ENCODE measurements at places on chromosomes 12 and 14.
A peak's percentile ranks its signal among the peaks of the same experiment; 100 is the strongest.

GRCh38 chr12:40993158-40993557 is 195.0 kb upstream of the PDZRN4 start:
- DNase-seq: no peak

GRCh38 chr12:54935235-54935951 is 49.2 kb downstream of the TESPA1 start:
- no peak for DNase-seq

DNA sequence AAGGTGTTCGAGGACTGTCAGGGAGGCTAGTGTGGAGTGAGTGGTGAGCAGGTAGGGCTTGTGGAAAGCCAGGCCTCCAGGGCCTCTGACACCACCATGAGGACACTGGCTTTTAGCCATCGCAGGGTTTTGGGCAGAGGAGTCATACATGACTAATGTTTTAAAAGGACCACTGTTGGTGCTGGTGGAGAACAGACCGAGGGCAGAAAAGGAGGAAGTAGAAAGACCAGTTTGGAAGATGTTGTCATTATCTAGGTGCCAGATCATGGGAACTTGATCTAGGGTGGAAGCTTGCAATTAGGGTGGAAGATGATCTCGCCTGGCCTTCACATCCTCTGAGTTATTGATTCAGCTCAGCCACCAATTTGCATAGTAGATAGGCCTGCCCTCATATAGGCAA is 144.2 kb downstream of the C12orf75 start:
- DNase-seq: no peak

DNA sequence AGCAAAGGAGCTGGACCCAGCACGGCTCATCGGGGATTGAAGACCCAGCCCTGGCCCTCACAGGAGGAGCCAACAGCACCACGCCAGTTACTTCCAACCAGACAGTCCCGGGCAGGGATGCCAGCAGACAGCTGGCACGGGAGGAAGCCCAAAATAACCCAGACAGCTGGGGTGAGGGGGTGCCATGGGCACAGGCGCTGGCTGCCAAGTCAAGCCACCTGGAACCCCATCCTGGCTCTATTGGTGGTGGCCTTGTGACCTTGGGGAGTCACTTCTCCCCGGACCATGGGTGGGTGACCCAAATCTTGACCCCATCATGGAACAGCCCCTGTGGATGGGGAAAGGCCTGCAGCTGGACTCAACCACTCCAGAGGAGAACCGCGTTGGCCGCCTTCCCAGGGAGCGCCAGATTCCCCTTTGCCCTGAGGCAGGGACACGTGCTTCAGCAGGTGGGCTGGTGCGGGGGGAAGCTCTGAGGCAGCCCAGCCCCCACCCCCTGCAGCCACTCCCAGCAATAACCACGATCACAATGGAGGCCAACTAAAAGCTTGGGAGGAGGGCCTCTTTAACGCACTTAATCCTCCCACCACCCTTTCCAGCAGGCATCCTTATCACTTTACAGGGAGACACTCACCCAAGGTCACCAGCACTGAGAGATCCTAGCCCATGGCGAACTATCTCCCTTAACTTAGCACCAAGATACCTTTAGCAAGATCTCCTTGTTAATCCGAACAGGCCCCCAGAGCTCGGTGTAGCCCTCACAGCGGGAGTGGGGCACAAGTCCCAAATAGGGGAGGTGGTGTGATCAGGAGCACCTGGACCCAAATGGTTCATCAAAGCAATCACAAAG is 4.7 kb upstream of the RHOF start:
- no peak for DNase-seq

- no peak for DNase-seq
Observed at GRCh38 chr12:128266541-128267130, 334 bp upstream of the TMEM132C start.

DNA sequence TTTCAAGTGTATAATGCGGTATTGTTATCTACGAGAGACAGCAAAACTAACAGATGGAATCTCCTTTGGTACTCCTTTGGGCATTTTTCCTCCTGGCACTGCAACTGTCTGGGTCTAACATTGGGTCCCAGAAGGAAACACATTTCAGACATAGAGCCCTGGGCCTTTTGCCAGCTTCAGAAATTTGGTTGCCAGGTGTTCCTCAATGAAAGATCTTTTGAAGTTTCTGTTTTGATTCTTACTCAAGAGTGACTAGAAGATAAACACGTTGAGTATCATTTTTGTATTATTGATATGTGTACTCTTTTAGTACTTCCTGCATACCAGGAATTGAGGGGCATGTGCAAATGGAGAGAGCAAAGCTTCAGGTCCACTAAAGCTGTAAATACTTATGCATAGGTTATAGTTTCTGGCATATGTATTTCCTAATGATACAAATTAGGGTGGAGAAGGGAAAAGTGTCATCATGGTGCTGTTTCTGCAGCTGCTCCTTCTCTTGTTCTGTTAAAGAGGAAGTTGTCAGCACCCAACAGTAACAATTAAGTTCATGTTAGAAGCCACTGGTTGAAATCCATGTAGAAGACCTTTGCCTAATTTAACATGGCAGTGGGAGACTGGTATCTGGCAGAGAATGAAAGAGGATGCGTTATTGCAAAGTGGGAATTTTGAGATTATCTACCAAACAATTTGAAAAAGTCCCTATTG is 53.5 kb downstream of the SLC38A6 start:
- DNase-seq: no peak

- DNase-seq: no peak
Observed at GRCh38 chr12:4829161-4829792, 80.4 kb upstream of the KCNA1 start.

- DNase-seq: no peak
Observed at GRCh38 chr12:106981788-106982187, 5.2 kb downstream of the MTERF2 start.

DNA sequence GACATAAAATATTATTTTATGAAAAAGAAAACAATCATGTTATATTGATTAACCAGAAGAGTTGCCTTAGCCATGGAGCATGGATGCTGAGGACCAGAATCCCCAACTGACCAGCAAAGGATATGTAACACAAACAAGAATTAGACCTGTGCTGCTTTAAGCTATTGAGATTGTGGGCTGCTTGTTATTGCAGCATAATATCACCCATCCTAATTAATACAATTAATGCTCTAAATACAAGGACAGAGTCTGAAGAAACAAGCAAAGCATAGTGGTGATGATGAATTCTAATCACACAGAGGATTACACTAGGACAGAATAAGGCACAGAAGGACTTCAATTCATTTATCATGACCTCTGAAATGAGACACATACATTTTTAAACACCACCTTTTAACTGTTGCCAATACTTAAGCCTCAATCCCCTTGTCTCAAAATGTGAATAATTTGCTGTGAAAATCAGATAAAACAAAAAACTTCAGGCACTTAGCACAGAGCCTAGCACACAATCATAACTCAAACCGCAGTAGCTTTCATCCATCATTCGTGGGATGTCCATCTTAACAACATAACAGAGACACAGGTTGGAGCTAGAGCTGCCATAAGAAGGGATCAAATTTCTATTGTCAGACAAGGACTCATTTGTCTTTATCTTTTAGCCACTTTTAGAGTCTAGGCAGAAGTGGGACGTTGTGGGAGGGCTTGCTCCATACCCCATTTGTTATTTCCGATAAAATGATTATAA is 449.6 kb upstream of the DCN start:
- no peak for DNase-seq

- no peak for DNase-seq
Observed at GRCh38 chr14:51401756-51402155, 161.7 kb downstream of the TMX1 start.

GRCh38 chr14:61569812-61570548 is 125.3 kb upstream of the HIF1A start:
- peak; percentile 11 for DNase-seq

DNA sequence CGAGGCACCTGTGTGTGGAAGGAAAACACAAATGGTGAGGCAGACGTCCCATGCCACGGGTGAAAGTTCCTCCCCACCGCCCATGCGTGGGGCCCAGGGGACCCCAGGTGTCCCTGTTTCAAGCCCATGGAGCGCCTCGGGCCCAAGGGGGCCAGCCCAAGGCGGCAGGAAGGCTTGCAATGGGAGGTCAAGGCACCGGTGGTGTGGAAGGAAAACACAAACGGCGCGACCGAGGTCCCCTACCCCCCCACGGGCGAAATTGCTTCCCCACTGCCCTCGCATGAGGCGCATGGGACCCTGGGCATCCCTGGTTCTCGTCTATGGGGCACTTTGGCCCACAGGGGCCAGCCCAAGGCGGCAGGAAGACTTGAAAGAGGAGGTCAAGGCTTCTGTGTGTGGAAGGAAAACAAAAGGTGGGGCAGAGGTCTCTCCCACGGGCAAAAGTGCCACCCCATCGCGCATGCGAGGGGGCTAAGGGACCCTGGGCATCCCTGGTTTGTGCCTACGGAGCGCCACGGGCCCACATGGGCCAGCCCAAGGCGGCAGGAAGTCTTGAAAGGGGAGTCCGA is 379.4 kb downstream of the ALG10 start:
- no peak for DNase-seq

DNA sequence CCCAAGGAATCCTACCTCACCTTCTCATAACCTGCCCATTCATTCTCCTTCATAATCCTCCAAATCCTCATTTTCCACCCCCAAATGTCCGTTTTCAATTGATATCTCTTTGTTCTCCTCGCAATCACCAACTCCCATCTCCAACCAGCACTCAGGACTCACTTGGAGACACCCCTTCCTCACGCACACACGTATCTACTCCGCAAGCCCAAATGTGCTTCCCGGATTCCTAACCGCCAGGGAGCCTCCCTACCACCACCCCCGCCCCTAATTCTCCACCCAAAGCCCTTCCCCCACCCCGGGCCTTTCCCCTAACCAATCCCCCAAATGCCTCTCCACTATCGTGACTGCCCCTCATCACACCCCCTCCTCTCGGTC is 304 bp downstream of the KCTD10 start:
- no peak for DNase-seq

DNA sequence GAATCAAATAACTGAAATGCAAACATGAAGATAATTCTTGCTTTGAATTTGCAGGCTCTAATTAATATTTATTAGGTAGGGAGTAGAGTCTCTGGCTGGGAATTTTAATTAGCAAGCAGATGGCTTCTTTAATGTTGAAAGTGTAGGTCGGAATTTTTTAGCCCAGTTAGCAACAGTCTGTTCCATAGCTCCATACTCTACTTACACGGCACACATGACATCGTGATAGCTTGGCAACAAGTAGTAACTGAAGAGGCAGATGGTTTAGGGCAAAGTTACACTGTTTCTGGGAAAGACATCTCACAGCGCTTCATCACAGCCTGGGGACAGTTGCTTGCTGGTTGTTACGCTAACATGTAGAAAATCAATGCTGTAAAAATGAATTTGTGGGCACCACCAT is 710.7 kb downstream of the GALC start:
- no peak for DNase-seq

DNA sequence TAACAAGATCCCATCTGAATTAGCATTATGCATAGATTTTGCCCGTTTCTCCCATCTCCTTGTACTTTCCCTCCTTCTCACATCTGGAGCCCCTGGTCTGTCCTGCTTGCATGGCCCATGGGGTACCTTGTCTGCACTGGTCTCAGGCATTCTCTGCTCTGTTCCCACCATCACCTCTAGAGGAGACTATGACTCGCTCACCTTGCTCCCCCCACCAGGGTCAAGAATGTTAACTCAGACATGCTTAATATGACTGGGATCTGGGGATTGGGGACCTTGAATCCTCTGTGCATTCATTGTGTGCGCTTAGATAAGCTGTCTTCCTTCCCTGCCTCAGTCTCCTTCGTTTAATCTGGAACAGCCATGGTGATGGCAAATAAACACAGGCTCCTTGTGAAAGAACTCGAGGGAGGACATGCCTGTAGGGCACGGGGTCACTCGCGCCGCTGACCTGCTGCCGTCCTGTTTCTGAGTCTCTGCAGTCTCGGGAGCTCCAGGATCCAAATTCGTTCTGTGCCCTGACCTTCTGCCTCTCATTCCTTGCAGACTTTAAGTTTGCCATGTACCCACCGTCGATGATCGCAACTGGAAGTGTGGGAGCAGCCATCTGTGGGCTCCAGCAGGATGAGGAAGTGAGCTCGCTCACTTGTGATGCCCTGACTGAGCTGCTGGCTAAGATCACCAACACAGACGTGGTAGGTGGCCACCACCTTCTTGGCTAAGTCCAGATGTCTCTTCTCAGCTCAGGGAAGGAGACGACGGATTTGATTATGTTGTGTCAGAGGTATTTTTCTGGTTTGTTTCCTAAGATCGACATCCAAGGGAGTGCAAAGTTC is 15.0 kb downstream of the CCND2 start:
- DNase-seq: no peak

DNA sequence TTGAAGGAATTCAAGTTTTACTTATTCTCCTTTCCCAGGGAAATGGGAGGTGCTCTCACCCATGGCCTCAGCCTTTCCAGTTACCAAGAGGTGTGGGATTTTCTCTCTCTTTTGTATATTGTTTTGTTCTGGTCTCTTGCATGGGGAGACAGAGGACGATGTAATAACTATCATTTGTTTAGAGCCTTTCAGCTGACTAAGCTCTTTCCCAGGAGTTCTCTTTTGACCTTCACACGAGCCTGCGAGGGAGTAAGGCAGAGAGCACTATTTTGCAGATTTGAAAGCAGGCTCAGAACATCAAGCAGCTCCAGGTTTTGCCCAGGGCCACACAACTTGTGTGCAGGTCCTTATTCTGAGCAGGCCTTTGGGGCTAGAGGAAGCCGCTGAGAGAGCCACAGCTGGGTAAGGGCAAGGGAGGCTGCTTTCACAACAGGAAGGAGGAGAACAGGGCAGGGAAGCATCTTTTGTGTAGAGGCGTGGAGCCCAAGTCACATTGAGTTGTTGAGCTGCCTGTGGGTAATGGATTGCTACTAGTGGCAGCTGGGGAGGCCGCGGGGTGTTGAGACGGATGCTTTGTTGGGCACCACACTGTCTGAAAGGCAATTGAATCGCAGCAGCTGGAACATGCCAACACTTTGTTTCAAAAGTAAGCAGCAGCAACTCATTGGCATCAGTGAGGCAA is 116.2 kb downstream of the PRMT8 start:
- no peak for DNase-seq

GRCh38 chr12:57985685-57986084 is 44.3 kb downstream of the ATP23 start:
- no peak for DNase-seq

DNA sequence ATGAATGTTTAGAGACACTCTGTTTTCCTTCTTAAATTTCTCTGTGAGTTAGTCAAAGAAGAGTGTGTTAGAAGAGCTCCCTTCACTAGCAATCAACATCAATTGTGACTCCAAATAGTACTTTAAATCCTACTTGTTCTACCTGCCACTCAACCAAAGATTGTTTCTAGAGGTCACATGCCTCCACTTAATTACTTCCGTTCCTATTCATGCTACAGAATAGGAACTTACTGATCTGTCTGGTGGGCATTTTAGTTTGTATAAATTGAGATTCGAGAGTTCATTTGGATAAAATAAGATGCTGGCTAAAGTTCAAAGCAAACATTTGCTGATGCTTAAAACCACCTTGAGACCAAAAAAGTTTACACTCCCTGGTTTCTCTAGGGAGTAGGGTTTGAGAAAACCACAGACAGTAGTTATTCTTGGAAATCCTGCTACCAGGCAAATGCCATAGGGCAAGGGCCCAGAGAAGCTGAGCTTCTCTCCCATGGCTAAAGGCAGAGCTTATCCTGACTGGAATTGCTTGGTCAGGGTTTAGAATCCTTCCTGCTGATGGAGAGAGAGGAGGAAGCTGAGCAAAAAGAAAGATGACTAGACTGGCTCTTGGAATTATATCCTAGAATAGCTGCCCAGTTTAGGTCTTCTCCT is 389.6 kb upstream of the ATP2B1 start:
- DNase-seq: no peak

GRCh38 chr14:33880330-33880729 is 70.5 kb downstream of the EGLN3 start:
- no peak for DNase-seq
